RWPE1 (cell line): ENCODE measurements at places on chromosomes 11 and 22.

- DNase-seq = no peak
Observed at GRCh38 chr11:28704801-28705200, 596.6 kb downstream of the METTL15 start.

- no peak for DNase-seq
Observed at GRCh38 chr11:17240780-17241179, 33.0 kb upstream of the PIK3C2A start.

- DNase-seq = no peak
Observed at GRCh38 chr11:83047515-83048225, 24.0 kb downstream of the RAB30 start.

DNA sequence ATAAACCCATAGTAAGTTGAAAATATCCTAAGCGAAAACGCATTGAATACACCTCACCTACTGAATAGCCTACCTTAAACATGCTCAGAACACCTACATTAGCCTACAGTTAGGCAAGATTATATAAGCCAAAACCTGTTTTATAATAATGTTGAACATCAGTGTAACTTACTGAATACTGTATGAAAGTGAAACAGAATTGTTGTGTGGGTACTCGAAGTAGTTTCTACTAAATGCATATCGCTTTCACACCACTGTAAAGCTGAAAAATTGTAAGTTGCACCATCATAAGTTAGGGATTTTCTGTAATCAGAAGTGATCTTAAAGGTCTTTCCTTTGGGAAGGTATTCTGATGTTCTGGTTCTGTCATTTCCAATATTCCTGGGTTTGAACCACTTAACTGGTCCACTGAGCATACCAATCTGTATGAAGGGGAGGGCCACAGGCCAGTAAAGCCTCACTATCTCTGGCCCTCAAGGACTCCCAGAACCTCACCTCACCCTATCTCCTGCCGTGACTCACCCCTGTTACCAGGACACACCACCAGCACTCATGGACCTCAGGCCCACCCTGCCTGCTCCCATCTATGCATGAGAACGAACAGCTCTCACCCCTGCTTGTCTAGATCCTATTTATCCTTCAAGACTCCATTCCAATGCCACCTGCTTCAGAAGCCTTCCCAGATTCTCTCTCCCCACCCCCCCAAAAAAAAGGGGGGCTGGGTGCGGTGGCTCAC, 70.0 kb downstream of the NAT10 start:
- DNase-seq = no peak

DNA sequence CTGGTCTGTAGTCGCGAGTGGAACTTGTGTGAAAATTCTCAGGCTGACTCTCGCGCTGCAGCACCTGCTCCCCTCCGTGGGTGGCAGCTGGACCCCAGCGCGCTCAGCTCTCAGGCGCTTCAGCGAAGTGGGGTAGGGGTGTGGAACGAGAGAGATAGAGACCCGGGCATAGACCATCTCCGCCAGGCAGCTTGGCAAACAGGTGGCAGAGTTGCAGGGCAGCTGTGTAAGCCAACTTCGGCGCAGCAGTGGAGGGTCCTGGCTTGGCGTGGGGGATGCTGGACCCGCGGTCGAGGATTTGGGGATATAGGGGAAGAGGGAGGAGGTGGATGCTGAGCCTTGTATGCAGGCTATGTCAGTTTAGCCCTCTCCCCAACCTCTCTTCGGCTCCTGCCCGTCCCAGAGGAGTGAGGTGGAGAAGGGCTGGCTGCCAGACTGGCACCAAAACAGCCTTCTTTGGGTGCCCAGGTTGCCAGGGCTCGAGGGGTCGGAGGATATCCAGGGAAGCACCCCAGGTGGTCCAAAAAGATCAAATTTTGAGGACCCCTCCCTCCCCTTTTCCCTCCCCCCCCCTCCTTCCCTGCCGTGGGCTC, 746 bp upstream of the CALCB start:
- DNase-seq = no peak

GRCh38 chr11:104275992-104276391, 112.0 kb upstream of the PDGFD start:
- peak; percentile 14 for DNase-seq
